WTC11 (cell line): ENCODE measurements at places on chromosomes 1 and 21. TPM values are rescaled to one million over a fixed set of nuclear protein-coding genes. Genes with fewer than 3 reads are reported as not detected.

The TAS1R1 gene
- 0.11 to 0.16 TPM in 2 of 3 replicates, not detected in the other for total RNA-seq

The SMIM1 gene
- 10.2 to 11.1 TPM (median 10.3 TPM) in 3 replicates for total RNA-seq

The LCE6A gene
- total RNA-seq, result not detected in 3 replicates

The BRINP3 gene
- total RNA-seq, result 0.28 to 0.64 TPM (median 0.46 TPM) in 3 replicates

The OR10X1 gene
- total RNA-seq, result not detected in 3 replicates

The SPATA1 gene
- total RNA-seq, result 0.85 to 0.92 TPM in 2 of 3 replicates, not detected in the other

The MYCL gene
- 31.0 to 32.6 TPM (median 32.2 TPM) in 3 replicates for total RNA-seq

The MEX3A gene
- 66.3 to 79.1 TPM (median 70.6 TPM) in 3 replicates for total RNA-seq

- peaks cover 53% of the 10 kb centered on the region; the same call in 1 of the 2 replicates for H3K4me1 ChIP-seq
- peaks cover 2% of the 10 kb centered on the region; the same call in 1 of the 2 replicates for H3K27me3 ChIP-seq
- no peak for DNase-seq
- no peaks in the 10 kb centered on the region for H3K36me3 ChIP-seq
Measured at GRCh38 chr1:7150724-7151280, 365.5 kb downstream of the CAMTA1 start.

DNA sequence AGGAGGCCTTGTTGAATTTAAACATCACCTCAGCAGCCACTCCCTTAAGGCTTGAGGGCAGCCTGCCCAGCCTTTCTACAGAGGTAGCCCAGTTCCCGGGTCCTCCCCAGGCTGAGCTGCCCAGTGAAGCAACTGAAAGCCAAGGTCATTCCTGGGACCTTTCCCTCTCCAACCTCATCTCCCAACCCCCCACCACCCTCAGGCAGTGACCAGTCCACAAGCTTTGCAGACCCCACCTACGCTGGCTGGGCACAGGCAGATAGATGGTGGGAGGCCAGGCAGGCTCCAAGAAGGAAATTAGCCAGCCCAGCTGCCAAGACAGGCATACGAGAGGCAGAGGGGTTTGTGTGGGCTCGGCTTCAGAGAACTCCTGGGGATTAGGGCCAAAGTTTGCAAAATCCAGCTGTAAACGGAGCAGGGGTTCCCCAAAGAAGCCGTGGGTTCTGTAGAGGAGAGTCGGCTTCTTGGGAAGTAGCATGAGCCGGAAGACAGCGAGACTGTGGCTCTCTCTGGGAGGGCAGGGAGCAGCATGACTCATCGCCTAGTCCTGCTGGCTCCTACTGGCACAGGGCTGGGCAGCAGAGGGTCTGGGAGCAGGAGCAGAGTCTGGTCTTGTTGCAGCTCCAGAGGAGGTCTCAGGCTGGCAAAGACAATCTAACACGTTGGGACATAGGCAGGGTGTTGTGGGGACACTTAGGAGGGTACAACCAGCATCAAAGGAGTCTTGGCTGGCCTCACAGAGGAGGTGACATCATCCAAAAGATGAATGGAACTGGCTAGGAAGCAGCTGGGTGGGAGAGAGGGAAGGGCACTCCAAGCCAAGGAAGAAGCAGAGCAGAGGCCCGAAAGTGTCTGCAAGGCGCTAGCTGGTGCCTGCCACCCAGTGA lies 2.8 kb upstream of the ZC3H12A start:
- H3K4me3 ChIP-seq, result no peak overlapping the region
- peaks cover 23% of the 10 kb centered on the region for H3K27me3 ChIP-seq
- peaks cover 34% of the 10 kb centered on the region for H3K4me1 ChIP-seq
- H3K27ac ChIP-seq, result peak overlapping the region; percentile 47
- DNase-seq, result peak; percentile 44

- H3K4me1 ChIP-seq, result peaks cover 17% of the 10 kb centered on the region; the same call in 1 of the 2 replicates
- H3K4me3 ChIP-seq, result no peak overlapping the region
- H3K36me3 ChIP-seq, result no peaks in the 10 kb centered on the region
Measured at GRCh38 chr21:43645136-43645891, 14.0 kb downstream of the HSF2BP start.

- H3K27me3 ChIP-seq, result no peaks in the 10 kb centered on the region
- H3K4me3 ChIP-seq, result no peak overlapping the region
- no peak overlapping the region for H3K27ac ChIP-seq
- H3K4me1 ChIP-seq, result no peaks in the 10 kb centered on the region
Measured at GRCh38 chr1:222404710-222405109, 143.2 kb downstream of the HHIPL2 start.

DNA sequence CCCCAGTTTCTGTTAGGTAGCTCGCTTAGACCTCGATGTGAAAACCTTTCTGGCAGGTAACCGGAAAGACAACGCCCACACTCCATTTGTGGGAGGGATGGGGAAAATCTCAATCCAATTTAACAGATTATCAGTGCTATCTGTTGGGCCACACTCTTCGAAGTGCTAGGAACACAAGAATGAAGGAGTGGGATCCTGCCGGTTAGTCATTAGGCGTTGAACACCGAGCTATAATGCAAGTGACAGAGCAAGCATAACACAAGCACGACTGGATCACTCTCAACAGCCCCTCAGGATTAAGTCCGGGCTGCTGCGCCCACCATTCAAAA lies 531 bp downstream of the SNIP1 start:
- no peaks in the 10 kb centered on the region; the same call in 1 of the 2 replicates for H3K27me3 ChIP-seq
- no peak for DNase-seq
- peak overlapping the region; percentile 98 for H3K27ac ChIP-seq
- peaks cover 27% of the 10 kb centered on the region for H3K4me1 ChIP-seq
- peaks cover 29% of the 10 kb centered on the region for H3K36me3 ChIP-seq

GRCh38 chr21:27292229-27292628 lies 325.3 kb upstream of the ADAMTS5 start:
- no peaks in the 10 kb centered on the region for H3K27me3 ChIP-seq
- H3K4me3 ChIP-seq, result no peak overlapping the region
- no peak overlapping the region for H3K27ac ChIP-seq
- DNase-seq, result no peak
- H3K36me3 ChIP-seq, result peaks cover 15% of the 10 kb centered on the region
- H3K4me1 ChIP-seq, result no peaks in the 10 kb centered on the region

GRCh38 chr1:86913399-86913895 lies 479 bp downstream of the SELENOF start:
- H3K27ac ChIP-seq, result no peak overlapping the region
- no peak for DNase-seq
- H3K36me3 ChIP-seq, result peaks cover 24% of the 10 kb centered on the region
- H3K4me1 ChIP-seq, result peaks cover 32% of the 10 kb centered on the region
- no peak overlapping the region for H3K4me3 ChIP-seq
- H3K27me3 ChIP-seq, result no peaks in the 10 kb centered on the region

DNA sequence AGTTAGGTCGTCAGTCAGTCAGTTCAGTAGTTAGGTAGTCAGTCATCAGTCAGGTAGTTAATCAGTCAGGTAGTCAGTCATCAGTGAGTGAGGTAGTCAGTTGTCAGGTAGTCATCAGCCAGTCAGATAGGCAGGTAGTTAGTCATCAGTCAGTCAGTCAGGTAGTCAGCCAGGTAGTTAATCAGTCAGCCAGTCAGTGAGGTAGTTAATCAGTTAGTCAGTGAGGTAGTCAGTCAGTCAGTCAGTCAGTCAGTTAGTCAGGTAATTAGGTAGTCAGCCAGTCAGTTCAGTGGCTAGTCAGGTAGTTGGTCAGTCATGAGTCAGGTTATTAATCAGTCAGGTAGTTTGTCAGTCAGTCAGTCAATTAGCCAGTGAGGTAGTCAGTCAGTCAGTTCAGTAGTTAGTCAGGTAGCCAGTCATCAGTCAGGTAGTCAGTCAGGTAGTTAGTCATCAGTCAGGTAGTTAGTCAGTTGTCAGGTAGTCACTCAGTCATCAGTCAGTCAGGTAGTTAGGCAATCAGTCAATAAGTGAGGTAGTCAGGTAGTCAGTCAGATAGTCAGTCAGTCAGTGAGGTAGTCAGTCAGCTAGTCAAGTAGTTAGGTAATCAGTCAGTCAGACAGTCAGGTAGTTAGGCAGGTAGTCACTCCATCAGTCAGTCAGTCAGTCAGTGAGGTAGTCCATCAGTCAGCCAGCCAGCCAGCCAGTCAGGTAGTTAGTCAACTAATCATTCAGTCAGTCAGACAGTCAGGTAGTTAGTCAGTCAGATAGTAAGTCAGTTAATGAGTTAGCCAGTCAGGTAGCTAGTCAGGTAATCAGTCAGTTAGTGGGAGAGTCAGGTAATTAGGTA lies 16.2 kb downstream of the KRTAP10-1 start:
- no peaks in the 10 kb centered on the region for H3K4me1 ChIP-seq
- no peak overlapping the region for H3K27ac ChIP-seq
- no peaks in the 10 kb centered on the region for H3K36me3 ChIP-seq
- no peak overlapping the region for H3K4me3 ChIP-seq
- no peaks in the 10 kb centered on the region for H3K27me3 ChIP-seq
- no peak for DNase-seq

DNA sequence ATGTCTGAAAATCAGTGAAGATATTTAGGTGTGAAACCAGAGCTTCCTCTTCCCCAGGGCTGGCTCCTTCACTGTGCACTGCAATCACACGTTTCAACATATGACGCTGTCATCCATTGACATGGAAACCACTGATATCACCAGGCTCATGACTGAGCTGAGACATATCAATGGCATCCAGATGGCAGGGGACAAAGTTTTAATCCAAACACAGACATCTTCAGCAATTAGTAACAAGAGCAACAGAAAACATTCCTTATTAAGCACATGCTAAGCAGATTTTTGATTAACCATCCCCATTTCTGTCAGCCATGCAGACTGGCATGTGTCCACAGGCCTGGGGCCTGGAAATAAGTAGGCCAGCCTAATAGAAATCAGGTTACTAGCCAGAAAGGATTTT lies 108.0 kb upstream of the ADAR start:
- H3K4me3 ChIP-seq, result no peak overlapping the region
- H3K36me3 ChIP-seq, result no peaks in the 10 kb centered on the region
- peaks cover 2% of the 10 kb centered on the region; the same call in 1 of the 2 replicates for H3K4me1 ChIP-seq

GRCh38 chr1:44828003-44828651 lies 14.9 kb downstream of the PTCH2 start:
- DNase-seq, result no peak
- H3K4me3 ChIP-seq, result no peak overlapping the region
- H3K36me3 ChIP-seq, result no peaks in the 10 kb centered on the region
- H3K27ac ChIP-seq, result peak overlapping the region; percentile 57; the same call in 1 of the 2 replicates
- no peaks in the 10 kb centered on the region for H3K27me3 ChIP-seq
- peaks cover 13% of the 10 kb centered on the region for H3K4me1 ChIP-seq

GRCh38 chr1:80384083-80384830 lies 1377.7 kb upstream of the ADGRL4 start:
- no peaks in the 10 kb centered on the region for H3K27me3 ChIP-seq
- H3K27ac ChIP-seq, result no peak overlapping the region

DNA sequence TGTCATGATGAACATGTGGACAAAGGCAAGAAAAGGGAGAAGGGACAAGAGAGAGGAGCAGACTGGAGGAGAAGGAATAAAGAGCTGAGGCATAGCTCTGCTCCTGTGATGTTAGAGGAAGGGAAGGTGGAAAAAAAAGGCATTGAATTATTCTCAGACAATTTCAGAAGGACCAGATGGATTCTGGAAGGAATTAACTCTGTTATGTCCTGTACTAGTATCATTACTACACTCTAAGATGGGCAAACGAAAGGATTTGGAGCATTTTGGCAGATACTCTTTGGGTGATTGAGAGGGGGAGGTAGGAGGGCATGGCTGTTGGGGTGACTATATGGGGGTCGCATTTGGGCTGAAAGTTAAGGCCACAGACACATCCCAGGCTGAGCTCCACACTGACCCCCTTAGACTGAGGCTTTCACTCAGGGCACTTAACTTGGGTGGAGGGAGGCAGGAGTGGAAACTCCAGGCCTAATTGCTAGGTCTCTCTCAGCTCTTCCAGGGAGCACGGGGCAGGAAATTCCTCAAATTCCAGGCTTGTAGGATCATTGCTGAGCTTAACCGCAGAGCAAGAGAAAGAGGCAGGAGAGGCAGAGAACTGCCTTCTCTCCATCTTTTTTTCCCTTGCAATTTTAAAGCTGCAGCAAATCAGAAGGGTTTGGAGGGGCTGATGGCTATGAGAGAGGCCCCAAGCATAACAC lies 25.9 kb downstream of the KIRREL1 start:
- H3K4me3 ChIP-seq, result peak overlapping the region; percentile 37
- H3K27me3 ChIP-seq, result no peaks in the 10 kb centered on the region
- H3K4me1 ChIP-seq, result peaks cover 95% of the 10 kb centered on the region

GRCh38 chr1:210597555-210598134 lies 268.9 kb downstream of the HHAT start:
- no peak overlapping the region for H3K27ac ChIP-seq
- H3K4me3 ChIP-seq, result no peak overlapping the region
- peaks cover 8% of the 10 kb centered on the region for H3K4me1 ChIP-seq
- no peaks in the 10 kb centered on the region for H3K36me3 ChIP-seq
- DNase-seq, result no peak

GRCh38 chr1:116921301-116921885 lies 11.7 kb downstream of the PTGFRN start:
- peaks cover 4% of the 10 kb centered on the region; the same call in 1 of the 2 replicates for H3K4me1 ChIP-seq
- H3K36me3 ChIP-seq, result no peaks in the 10 kb centered on the region
- H3K27me3 ChIP-seq, result no peaks in the 10 kb centered on the region
- no peak for DNase-seq

DNA sequence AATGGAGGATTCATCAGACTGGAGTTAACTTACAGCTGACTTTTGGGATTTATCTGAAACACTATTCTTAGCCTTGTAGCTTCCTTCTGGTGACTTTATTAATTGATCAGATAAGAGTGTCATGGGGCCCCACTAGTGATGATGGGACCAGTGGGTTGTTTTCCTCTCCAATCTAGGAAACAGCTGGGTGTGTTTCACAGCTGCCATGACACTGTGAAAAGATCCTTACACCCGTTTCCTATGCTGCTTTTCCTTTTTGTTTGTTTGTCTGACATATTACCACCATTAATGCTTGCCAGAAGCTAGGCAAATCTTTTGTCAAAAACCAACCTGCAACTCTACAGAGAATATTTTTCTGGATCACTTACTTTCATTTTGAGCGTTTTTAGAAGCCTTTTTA lies 86.2 kb downstream of the ZBTB18 start:
- H3K4me3 ChIP-seq, result no peak overlapping the region
- no peaks in the 10 kb centered on the region for H3K4me1 ChIP-seq
- DNase-seq, result no peak
- no peak overlapping the region for H3K27ac ChIP-seq
- no peaks in the 10 kb centered on the region for H3K27me3 ChIP-seq
- no peaks in the 10 kb centered on the region for H3K36me3 ChIP-seq

DNA sequence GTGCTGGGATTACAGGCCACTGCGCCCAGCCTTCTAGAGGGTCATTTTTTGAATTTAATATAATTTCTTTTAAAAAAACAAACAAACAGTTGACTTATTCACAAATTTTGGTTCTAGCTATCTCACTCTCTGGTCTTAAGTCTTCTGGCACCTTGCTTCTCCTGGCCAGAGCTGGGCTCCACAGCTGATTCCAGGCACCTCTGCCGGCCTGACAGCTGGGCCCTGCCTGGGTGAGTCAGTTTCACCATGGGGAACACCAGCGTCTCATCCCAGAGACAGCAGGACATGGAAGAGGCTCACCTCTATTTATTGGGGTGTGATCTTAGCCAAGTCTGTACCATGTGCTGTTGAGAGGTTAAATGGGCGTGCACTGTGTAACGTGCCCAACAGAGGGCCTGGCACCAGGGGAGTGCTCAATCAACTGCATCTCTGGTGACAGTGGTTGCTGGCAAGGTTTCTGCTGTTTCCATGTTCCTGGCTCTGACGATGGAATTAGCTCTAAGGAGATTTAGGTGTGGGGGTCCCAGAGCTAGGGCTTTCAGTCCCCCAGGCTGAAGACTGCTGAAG lies 956 bp downstream of the CPLANE2 start:
- no peak for DNase-seq
- H3K4me1 ChIP-seq, result peaks cover 13% of the 10 kb centered on the region
- H3K27ac ChIP-seq, result no peak overlapping the region
- H3K27me3 ChIP-seq, result no peaks in the 10 kb centered on the region; the same call in 1 of the 2 replicates
- H3K36me3 ChIP-seq, result no peaks in the 10 kb centered on the region

- no peak overlapping the region for H3K4me3 ChIP-seq
- H3K27ac ChIP-seq, result no peak overlapping the region
- H3K4me1 ChIP-seq, result peaks cover 9% of the 10 kb centered on the region
Measured at GRCh38 chr1:59185163-59185860, 111.6 kb upstream of the FGGY start.
